ENCODE measurements at places on chromosomes 11 and 22.

- no peak for DNase-seq
These were observed 505 bp downstream of the FAM227A start for GRCh38 chr22:38655519-38656255.

GRCh38 chr22:39314251-39314971, 5.0 kb downstream of the RPL3 start:
- DNase-seq, result no peak

- no peak for DNase-seq
These were observed 33.2 kb upstream of the BLID start for GRCh38 chr11:122149202-122149601.

GRCh38 chr22:28819253-28820096, 19.1 kb upstream of the XBP1 start:
- no peak for DNase-seq

- DNase-seq, result no peak
These were observed 19.5 kb downstream of the CTSC start for GRCh38 chr11:88318017-88318416.

- no peak for DNase-seq
These were observed 64.7 kb upstream of the CTSC start for GRCh38 chr11:88402192-88402715.

DNA sequence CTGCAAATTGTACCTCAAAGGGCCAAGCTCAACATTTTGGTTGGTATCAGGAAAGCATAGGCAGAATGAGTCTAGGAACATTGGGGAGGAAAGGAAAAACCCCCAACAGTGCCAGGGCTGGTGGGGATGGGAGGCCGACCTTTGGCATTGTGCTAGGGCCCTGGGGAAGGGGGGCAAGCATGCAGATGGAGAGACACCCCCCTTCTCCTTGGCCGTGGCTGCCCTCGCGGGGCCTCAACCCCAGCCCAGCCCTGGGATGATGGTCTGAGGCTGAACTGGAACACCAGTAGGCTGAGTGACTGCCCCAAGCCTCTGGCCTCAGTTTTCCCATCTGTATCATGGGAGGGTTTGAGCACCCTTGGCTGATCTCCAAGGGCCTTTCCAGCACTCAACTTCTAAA, 40.0 kb downstream of the GDPD5 start:
- DNase-seq, result no peak

GRCh38 chr11:19426756-19427403, 186.1 kb upstream of the E2F8 start:
- no peak for DNase-seq

DNA sequence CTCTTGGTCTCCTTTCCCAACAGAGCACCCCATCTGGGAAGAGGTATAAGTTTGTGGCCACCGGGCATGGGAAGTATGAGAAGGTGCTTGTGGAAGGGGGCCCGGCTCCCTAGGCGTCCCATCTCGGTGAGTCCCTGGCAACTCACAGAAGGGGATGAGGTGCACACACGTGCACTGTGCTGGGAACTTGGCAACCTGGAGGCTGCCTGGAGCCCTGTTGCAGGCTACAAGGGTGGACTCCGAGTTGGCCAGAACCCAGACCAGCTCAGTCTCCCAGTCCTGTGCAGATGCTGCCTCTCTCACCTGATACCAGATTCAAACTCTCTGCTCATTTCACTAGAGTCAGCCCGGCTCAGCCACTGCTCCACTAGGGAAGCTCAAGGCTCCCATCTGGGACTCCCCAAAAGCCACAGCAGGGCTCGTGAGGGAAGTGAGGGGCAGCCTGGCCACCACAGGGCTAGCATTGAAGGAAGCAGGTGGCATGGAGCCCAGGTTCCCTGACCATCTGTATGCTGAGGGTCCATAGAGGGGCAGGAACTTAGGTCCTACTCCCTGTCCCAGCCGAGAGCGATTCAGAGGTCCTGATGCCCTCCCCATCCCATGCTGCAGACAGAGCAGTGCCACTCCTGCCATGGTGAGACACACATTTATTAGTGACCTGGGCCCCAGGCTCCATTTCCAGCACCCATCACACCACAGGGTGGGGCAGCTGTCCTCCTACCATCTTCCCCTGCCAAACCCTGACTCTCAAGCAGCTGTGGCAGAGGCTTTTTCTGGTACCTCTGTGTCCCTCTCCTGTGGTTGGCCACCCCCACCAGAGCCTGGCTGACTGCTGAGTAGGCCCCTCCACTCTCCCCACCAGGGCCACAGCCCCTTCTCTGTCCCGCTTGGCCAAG, 4.0 kb downstream of the PRR33 start:
- DNase-seq, result no peak

GRCh38 chr11:14644226-14645014, 816 bp downstream of the PDE3B start:
- DNase-seq, result no peak

- DNase-seq, result no peak
These were observed 10.6 kb downstream of the LRRC32 start for GRCh38 chr11:76659672-76660532.

- DNase-seq, result no peak
These were observed 103.0 kb downstream of the C11orf58 start for GRCh38 chr11:16841481-16841880.

DNA sequence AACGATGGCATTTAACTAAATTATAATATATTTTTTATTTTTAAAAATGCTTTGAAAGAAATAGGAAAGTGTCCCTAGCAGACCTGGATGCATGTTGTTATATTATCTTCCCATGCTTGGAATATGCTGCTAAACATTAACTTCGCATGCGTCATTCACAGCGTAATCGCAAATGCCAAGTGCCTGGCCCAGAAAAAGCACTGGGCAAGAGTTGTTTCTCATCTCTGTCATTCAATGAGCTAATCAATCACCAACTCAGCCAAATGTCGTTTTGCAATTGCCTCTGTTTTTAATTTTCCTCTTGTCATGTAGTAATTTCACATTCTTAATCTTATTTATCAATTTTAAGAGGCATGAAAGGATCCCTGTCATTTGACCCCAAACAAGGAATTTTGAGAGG, 1421.9 kb downstream of the BRD1 start:
- DNase-seq, result no peak

GRCh38 chr22:43543522-43544288, 131.9 kb downstream of the MPPED1 start:
- no peak for DNase-seq

DNA sequence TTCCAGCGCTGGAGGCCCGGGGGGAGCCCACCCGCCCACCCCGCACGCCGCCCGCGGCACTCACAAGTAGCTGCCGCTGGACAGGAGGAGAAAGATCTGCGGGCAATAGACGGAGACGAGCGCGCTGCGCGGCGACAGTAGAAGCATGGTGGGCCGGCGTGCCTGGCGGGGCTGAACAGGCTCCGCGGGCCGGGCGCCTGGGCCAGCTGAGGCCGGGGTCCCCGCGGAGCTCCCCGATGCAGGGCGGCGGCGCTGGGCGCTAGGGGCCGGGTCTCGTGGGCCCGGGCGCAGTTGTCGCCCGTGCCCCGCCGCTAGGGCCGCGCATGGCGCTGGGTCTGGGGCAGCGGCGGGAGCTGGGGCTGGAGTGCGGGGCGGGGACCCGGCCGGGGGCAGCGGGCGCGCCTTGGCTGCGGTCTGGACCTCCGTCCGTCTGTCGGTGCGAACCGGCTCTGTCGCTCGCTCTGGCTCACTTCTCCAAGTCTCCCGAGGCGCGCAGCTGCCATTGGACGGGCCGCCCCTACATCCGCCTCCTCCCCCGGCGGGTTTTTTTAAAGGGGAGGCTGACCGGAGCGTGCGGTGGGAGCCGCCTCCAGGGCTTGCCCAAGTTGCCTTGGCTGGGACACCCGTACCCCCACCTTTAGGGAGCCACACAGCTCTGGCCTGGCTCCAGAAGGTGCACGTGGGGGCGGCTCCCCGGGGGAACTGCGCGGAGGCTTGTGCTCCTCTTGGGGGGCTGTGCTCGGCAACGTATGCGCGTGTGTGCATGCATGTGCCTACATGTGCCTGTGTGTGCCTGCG, 4.7 kb downstream of the WNT7B start:
- DNase-seq, result no peak

GRCh38 chr22:34763496-34763895, 302.5 kb upstream of the ISX start:
- no peak for DNase-seq

- no peak for DNase-seq
These were observed 103.8 kb downstream of the GRIA4 start for GRCh38 chr11:105713696-105714095.

DNA sequence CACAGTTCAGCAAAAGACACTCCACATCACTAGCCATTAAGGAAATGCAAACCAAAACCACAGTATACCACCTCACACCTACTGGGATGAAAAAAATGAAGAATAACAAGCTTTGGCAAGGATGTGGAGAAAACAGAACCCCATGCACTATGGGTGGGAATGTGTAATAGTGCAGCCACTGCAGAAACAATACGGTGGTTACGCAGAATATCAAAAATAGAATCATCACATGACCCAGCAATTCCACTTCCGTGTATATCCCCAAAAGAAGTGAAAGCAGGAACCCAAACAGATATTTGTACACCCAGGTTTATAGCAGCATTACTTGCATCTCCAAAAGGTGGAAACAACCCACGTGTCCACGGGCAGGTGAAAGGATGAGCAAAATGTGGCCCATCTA, 20.8 kb downstream of the CARS1 start:
- DNase-seq, result no peak

DNA sequence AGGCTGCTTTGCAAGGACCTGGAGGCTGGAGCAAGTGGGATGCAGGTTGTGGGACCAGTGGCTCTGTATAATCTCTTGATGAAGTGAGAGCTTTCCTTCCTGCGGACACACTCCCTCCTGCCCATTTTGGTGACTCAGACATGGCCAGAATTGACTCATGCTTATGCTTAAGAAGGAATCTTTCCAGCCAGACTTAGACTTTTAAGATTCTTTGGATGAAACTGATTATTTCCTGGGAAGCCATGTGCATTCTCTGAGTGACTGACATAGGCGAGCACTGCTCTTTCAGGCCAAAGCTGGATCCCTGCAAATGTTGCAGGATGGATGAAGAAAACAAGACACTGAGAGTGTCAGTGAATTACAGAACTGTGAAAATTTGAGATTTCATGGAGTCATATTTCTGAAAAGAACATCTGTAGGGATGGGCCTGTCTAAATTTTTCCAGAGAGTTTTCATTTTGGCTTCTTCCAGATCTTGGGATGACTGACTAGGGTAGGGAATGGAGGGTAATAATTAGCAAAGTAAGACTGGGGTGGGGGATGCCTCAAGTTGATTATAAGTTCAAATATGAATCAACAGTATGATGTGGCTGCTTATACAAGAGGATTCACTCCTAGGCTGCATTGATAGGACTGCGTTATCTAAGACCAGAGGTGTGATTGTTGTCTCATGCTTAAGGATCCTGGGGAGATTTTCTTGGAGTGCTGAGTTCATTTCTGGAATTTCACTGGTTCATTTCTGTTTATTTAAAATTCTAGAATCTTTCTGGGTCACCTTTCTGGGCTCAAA, 195.8 kb downstream of the HIPK3 start:
- DNase-seq, result no peak

GRCh38 chr11:69468911-69469885, 12.3 kb upstream of the LINC01488 start:
- DNase-seq, result no peak

- DNase-seq, result no peak
These were observed 41.4 kb downstream of the PPFIBP2 start for GRCh38 chr11:7555052-7555699.

DNA sequence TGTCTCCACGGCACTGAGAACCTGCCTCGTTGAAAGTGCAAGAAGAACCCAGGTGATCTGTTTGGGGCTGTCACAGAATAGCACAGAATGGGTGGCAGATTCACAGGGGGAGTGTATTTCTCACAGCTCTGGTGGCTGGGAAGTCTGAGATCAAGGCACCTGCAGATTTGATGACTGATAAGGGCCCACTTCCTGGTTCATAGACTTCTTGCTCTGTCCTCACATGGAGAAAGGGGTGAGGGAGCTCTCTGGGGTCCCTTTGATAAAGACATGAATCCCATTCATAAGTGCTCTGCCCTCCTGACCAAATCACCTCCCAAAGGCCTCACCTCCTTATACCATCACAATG, 198.5 kb upstream of the SORL1-AS1 start:
- DNase-seq, result no peak

DNA sequence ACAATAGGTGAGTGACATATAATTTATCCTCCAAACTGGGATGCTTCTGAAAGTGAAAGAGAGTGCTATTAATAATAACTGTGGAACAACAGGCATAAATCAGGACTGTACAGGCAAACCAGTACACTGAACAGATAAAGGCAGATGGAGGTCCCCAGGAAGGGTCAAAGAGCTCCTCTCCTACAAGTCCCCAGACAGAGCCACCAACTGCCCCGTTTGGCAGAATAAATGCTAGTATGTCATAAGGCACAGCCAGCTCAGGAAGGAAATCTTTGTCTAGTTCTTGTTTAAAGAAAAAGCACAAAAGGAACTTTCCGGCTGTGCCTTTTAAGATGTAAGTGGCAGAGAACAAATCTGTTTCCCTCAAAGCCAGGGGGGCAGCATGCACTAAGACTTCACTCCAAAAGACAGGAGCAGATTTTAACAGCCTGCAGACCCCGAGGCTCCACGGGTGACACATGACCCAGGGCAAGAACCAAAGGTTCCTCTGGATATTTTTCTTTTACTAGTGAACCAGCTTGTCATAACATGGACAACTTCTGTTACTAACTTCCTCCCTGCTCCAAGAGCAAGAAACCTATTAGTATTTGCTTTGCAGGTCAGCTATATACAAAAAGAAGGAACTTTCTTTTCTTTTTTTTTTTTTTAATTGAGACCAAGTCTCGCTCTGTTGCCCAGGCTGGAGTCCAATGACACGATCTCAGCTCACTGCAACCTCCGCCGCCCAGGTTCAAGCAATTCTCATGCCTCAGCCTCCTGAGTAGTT, 50.2 kb downstream of the MYH9 start:
- DNase-seq, result no peak

GRCh38 chr11:135022454-135022853, 610.4 kb upstream of the B3GAT1 start:
- no peak for DNase-seq

GRCh38 chr11:65124480-65125196, 2.5 kb downstream of the MRPL49 start:
- DNase-seq, result no peak

- DNase-seq, result no peak
These were observed 12.0 kb upstream of the SESN3 start for GRCh38 chr11:95242845-95243605.

DNA sequence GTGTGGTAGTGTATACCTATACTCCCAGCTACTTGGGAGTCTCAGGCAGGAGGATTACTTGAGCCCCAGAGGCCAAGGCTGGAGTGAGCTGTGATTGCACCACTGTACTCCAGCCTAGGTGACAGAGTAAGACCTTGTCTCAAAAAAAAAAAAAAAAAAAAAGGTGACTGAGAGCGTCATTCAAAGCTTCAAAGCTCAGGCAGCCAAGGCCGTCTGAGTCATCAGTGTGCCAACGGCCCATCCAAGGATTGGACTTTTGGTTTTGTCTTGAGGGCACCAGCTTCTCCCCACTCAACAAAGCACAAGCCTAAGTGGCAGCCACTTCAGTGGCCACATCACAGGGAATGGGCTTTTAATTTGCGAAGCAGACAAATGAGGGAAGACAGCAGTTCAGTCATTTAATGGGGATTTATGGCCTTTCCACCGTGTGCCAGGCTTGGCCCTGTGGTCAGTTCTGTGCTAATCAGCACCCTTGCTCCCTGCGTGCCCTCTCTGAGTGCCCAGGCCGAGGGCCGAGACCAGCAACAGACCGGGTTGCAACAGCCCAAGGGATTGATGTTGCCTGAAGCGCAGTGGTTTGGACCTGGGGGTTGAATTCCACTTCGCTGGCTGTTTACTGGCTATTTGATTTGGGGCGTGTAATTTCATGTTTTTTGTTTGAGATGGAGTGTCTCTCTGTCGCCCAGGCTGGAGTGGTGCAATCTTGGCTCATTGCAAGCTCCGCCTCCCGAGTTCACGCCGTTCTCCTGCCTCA, 30.2 kb upstream of the CRYBB3 start:
- no peak for DNase-seq

Measured in stimulated activated CD8-positive, alpha-beta memory T cell treated with anti-CD3 and anti-CD28 coated beads, Interleukin-4, amount 100 ng/mL, for 1 hour (primary cell).